ENCODE measurements at places on chromosomes 7 and 10.

GRCh38 chr10:98351831-98352402 lies 63.1 kb downstream of the PYROXD2 start:
- DNase-seq, result no peak

DNA sequence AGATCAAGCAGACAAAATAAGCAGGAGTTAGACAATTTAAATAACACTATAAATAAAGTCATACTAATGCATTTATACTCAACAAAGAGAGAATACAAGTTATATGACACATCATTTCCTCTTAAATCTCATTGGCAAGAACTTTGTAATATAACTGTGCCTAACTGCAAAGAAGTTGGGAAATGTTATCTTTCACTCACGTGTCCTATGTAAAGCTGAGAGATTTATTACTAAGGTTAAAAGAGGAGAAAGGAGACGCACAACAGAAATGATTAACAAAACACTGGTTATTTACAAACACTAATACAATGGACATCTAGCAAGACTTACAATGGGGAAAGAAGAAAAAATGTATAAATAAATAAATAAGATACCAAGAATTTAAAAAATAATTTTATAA lies 12.7 kb upstream of the TMEM273 start:
- no peak for DNase-seq

- DNase-seq, result no peak
Observed at GRCh38 chr7:159092701-159093121, 52.0 kb downstream of the VIPR2 start.

DNA sequence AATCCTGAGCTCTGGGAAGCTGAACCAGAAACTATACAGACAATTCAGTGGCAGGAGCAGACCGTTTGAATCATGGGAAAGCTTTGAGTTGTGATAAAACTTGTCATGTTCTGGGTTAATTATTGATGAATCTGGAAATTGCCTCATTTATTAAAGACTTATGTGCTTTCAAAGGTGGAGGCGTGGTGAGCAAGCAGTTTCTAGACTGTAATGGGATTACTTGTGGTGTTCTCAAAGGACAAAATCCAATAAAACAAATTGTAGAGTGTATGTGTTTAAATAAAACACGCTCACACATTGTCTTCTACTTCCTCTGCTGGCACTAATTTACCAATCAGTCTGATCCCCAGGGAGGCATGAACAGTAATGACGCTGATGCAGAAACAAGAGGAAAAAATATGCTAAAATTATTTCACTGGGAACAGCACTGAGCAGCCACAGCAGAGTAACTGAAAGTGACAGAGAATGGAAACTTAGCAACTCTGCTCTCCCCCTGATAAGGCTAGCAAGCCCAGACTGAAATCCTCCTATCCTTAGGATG lies 25.1 kb downstream of the PARD3 start:
- DNase-seq, result no peak

DNA sequence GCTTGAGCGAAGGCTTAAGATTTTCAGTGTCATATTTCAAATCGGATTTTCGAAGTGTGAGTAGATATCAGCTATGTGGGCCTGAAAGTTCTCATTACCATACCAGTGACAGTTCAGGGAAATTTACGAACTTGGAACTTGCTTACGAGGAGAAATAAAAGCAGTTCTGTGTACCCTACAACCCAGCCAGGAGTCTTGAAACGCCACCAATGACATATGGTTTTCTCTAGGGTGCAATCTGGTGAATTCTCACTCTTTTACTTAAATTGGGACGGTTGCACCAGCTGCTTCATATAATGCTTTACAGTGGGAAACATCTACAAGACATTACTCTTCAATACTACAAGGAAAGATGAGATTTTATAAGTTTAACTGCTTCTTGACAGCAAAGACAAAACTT lies 253.6 kb upstream of the FOXK1 start:
- no peak for DNase-seq

GRCh38 chr10:17768496-17768895 lies 16.5 kb downstream of the TMEM236 start:
- no peak for DNase-seq

- DNase-seq, result no peak
Observed at GRCh38 chr7:40418448-40418847, 283.6 kb downstream of the SUGCT start.

DNA sequence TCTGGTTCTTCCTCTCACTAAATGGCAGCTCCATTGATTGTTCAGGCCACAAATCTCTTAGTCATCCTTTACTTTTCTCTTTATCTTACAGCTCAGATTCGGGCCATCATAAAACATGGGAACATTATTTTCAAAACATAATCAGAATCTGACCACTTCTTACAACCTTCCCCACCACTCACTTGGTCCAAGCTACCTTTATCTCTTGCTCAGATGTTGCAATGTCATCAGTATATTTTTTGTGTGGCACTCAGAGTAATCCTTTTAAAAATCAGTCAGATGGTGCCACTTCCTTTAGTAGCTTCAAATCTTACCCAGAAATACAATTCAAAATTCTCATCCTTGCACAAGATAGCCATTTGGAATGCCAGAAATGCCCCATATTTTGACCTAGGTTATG lies 34.5 kb upstream of the FAM3C start:
- no peak for DNase-seq

DNA sequence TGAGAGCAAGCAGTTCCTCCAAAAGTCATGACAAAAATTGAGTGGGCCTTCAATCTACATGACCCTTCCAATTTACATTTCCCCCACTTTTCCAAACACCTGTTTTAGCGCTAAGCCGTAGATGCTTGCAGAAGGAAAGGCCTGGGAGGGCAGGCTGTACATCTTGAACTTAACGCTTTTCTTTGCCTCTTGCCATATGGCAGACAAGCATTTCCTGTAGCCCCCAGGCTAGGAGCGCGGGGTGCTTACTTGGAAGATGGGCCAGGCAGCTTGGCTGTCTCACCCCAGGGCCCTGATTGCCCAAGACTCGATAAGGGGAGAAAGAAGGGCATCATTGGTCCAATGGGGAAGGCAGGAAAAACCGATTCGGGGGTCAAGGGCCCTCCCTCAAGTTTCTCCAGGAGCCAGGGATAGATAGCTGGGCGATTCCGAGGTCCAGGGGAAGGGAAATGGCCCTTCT lies 1.8 kb downstream of the HOXA10 start:
- no peak for DNase-seq
